ENCODE measurements at places on chromosomes 7 and 10. TPM values are rescaled to one million over a fixed set of nuclear protein-coding genes. Genes with fewer than 3 reads are reported as not detected.

Gene PDGFA
- total RNA-seq = 16.1 TPM

Gene MLXIPL
- 6.9 TPM for total RNA-seq

Gene POR
- 119 TPM for total RNA-seq

Gene CYP2C18
- not detected for total RNA-seq

Gene EIF5AL1
- 0.75 TPM for total RNA-seq

Gene ASAH2
- total RNA-seq = 14.0 TPM

Gene GRM3
- not detected for total RNA-seq

Gene FOXI2
- total RNA-seq = not detected

Gene CHN2
- 7.7 TPM for total RNA-seq

Gene DRGX
- 0.33 TPM for total RNA-seq

Gene PRF1
- not detected for total RNA-seq

Gene SEC24C
- total RNA-seq = 325 TPM

Gene CCDC3
- not detected for total RNA-seq

Gene GIMAP2
- total RNA-seq = not detected

DNA sequence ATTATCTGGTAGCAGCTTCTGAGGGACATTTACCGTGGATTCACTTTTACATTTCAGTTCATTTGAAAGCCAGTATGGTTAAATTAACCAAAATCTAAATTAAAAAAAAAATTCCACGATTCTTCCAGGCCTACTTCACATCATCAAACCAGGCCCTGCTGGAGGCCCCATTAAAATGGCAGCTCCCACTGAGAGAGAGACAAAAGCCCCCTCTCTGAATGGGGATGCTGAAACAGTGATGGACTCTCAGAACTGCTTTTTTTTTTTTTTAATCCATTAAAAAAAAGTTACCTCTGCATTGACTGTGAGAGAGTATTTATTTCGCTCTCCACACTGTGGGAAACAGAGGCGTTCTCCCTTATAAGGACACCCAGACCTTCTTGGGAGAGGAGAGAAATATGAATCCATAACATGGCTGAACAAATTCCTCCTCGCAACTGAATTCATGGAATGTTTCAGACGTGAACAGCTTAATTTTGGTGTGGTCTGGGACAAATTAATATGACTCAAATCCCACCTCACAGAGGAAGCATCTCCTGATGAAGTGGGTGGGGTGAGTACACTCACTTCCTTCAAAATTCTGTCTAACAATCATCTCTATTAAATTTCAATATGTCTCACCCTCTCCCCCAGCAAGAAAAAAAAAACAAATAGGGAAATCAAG, 73.5 kb downstream of the SAMD9 start:
- no peaks in the 10 kb centered on the region for H3K36me3 ChIP-seq
- peaks cover 20% of the 10 kb centered on the region for H3K4me1 ChIP-seq
- H3K27me3 ChIP-seq = no peaks in the 10 kb centered on the region
- H3K4me3 ChIP-seq = no peak overlapping the region
- 0 out of 2 replicates have a peak overlapping the region, but pooled peaks have one; percentile 20 for H3K27ac ChIP-seq
- DNase-seq = peak; percentile 27

GRCh38 chr7:17559388-17559787, 260.9 kb downstream of the AHR start:
- DNase-seq = peak; percentile 85
- H3K27me3 ChIP-seq = no peaks in the 10 kb centered on the region
- peak overlapping the region; percentile 48 for H3K4me3 ChIP-seq
- H3K27ac ChIP-seq = peak overlapping the region; percentile 99
- peaks cover 49% of the 10 kb centered on the region for H3K4me1 ChIP-seq

- 0 out of 2 replicates have a peak, but pooled peaks cover 2% of the 10 kb centered on the region for H3K27me3 ChIP-seq
- DNase-seq = no peak
- no peaks in the 10 kb centered on the region for H3K36me3 ChIP-seq
- no peak overlapping the region for H3K27ac ChIP-seq
- H3K4me1 ChIP-seq = no peaks in the 10 kb centered on the region
- no peak overlapping the region for H3K4me3 ChIP-seq
Observed at GRCh38 chr7:90025771-90026170, 128.5 kb upstream of the STEAP1 start.

- peaks cover 21% of the 10 kb centered on the region for H3K27me3 ChIP-seq
- H3K4me1 ChIP-seq = no peaks in the 10 kb centered on the region
- no peaks in the 10 kb centered on the region for H3K36me3 ChIP-seq
- peak; percentile 73 for DNase-seq
- no peak overlapping the region for H3K4me3 ChIP-seq
Observed at GRCh38 chr10:76082956-76083355, 651.5 kb downstream of the LRMDA start.

- no peak for DNase-seq
- H3K27me3 ChIP-seq = no peaks in the 10 kb centered on the region
- H3K4me3 ChIP-seq = no peak overlapping the region
Observed at GRCh38 chr10:113028456-113029440, 78.7 kb downstream of the TCF7L2 start.

GRCh38 chr10:19592276-19592675, 224.0 kb upstream of the PLXDC2 start:
- H3K4me3 ChIP-seq = no peak overlapping the region
- H3K27ac ChIP-seq = no peak overlapping the region
- DNase-seq = peak; percentile 81

- no peak overlapping the region for H3K4me3 ChIP-seq
- no peak overlapping the region for H3K27ac ChIP-seq
- no peaks in the 10 kb centered on the region for H3K27me3 ChIP-seq
- no peak for DNase-seq
- no peaks in the 10 kb centered on the region for H3K36me3 ChIP-seq
Observed at GRCh38 chr10:132336919-132337407, 5.0 kb downstream of the LRRC27 start.
